Thoracic aorta (tissue), 2 donors: ENCODE measurements at places on chromosomes 1 and 21. TPM values are rescaled to one million over a fixed set of nuclear protein-coding genes. Genes with fewer than 3 reads are reported as not detected.
A peak's percentile ranks its signal among the peaks of the same experiment; 100 is the strongest.

PLEKHN1 gene
- 0.27 TPM for total RNA-seq

CDK18 gene
- total RNA-seq: 35.2 TPM

F13B gene
- not detected for total RNA-seq

ACKR1 gene
- total RNA-seq: 123 TPM

OR10Z1 gene
- total RNA-seq: not detected

DNA sequence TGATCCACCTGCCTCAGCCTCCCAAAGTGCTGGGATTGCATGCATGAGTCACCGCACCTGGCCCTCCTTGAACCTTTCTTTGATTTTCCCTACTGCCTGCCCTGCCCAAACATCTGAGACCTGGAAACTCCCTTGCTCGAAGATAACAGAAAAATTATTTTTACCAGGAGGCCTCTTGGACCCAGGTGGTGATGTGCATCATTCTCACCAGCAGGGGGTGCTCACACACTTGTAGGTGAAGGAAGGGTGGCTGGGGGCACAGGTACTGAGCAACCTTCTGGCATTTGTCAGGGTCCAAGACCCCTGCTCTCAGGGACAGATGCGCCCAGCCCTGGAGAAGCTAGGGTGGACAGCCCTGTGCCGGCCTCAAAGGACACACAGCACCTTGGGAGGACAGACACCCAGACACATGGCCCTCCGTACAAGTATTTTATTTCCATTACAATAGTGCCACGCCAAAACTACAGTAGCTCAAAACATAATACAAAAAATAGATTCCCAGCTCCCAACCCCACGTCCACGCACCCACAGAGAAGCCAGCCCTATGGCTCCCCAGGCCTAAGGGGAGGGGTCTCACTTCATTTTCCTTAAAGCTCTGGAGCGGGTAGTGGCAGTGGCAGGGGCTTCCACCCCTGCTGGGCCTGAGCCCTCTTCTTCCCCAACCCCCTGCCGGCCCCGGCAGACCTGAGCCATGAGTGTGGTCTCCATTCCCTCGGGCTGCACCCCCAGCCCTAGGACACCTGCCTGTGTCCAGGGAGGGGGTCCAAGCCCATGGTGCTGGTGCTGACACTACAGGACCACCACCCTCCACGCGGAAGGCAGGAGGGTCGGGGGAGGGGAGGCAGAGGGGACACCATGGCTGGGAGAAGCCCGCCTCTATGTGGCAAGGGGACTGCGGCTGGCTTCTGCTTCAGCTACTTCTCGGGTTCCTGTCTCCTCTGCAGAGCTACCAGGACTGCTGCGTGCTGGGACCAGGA, 40.4 kb upstream of the EIF4G3 start:
- DNase-seq: no peak

DNA sequence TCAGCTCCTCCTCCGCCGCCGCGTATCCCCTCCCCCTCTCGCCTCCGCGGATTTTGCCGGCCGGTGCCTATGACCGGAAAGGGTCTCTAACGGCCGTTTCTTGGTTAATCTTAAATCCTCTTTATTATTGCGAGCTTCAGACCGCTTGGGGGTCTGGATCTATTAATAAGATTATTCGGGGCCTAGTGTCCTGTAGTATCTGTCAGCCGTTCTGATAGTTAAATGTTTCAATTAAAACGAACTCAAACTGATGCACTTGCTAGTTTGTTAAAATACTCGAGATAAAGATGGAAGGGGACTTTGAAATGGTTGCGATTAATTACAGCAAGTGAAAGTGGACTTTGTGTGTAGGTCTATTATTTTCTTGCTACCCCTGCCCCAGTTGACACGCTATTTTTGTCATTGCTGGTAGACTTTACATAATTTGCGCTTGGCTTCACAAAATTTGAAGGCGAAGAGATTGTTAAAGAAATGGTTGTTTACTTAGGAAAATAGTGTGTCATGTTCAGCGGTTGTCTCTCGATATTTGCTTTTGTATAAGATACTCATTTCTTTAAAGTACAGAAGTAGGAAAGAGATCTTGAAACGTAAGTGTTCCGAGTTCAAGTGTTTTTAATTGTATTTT, 779 bp downstream of the SON start:
- DNase-seq: no peak

- DNase-seq: no peak
Measured at GRCh38 chr1:101291562-101292380, 55.0 kb downstream of the S1PR1 start.

DNA sequence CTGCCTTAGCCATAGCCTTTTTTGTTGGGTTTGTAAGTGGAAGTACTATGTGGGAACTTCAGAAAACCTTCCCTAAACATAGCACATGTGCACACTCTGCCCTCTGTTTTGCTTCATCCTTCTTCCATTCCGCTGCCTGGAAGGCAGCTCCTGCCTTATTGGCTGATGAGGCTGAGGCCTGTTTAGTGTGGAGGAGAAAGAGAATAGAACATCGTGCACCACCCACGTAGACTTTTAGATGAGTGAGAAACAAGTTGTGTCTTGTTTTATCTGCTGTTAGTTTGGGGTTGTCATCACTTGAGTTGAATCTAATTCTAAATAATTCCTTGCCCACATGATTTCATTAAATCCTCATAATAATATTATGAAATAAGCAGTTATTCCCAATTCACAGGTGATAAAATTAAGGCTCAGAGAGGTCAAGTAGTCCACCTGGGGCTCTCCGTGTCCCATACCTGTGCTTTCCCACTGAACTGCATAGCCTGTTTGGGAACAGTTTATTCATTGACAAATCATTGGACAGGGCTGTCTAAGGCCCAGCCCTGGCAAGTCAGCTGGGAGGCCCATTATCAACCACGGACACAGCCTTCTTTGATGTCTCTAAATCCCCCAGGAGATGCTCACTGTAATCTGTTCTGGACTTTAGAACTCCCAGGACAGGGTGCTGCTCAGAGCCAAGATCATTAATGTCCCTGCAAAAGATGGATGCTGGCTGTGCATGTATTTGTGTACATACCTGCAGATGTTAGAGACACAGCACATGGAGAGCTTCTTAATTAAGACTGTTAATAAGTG, 93.0 kb downstream of the ABCA4 start:
- DNase-seq: no peak

DNA sequence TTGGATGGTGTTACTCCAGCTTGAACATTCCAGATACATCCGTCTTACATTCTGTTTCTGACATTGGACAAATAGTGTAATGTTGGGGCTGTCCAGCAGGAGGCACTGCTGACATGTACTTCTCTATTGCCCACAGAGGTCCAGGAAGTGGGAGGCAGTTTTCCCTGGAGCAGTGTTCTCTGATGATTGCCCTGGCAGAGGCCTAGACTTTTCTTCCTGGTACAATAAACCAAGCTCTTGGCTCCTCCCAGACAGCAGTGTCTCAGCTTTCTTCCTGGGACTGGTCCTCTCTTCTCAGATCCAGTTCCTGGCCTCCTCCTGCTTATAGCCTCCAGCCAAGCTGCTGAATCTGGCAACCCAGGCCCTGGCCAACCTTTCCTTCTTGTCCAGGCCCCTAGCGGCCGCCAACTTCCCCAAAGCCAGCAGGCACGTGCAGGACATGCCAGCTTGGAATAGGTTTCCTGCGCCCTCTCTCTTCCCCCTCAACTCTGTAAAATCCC, 14.9 kb upstream of the IFNLR1 start:
- DNase-seq: peak; percentile 57

- no peak for DNase-seq
Measured at GRCh38 chr1:86200901-86201300, 44.3 kb upstream of the COL24A1 start.

DNA sequence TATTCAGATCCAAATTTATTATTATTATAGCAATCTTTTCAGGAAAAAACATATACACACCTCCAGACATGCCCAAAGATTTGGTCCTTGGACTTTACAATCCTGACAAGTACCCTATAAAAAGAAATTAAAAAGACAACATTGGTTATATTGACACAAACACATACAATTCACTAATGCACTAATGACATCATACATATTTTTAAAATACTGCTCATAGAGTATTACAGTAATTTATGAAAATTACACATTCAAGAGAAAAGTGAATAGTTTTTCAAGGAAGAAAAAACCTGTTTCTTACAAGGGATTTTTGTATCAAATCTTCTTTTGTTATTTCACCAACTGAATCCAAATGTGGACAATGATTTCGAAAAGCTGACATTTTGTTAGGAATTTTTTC, 18.3 kb downstream of the USP33 start:
- DNase-seq: no peak

- DNase-seq: peak; percentile 36
Measured at GRCh38 chr1:218496561-218496960, 151.4 kb downstream of the TGFB2 start.

- DNase-seq: no peak
Measured at GRCh38 chr1:168293356-168293755, 12.7 kb downstream of the TBX19 start.

- no peak for DNase-seq
Measured at GRCh38 chr1:175889848-175890247, 146.5 kb upstream of the TNR start.
